Ecto neural progenitor cell (in vitro differentiated cells): ENCODE measurements at places on chromosomes 6 and 20.

- peak; percentile 40 for DNase-seq
Measured at GRCh38 chr6:167995731-167996151, 1.7 kb upstream of the KIF25 start.

GRCh38 chr6:125858427-125859320 is 67.9 kb downstream of the NCOA7 start:
- DNase-seq, result peak; percentile 62

GRCh38 chr6:166997768-166998255 is 1.4 kb upstream of the CEP43 start:
- DNase-seq, result no peak

DNA sequence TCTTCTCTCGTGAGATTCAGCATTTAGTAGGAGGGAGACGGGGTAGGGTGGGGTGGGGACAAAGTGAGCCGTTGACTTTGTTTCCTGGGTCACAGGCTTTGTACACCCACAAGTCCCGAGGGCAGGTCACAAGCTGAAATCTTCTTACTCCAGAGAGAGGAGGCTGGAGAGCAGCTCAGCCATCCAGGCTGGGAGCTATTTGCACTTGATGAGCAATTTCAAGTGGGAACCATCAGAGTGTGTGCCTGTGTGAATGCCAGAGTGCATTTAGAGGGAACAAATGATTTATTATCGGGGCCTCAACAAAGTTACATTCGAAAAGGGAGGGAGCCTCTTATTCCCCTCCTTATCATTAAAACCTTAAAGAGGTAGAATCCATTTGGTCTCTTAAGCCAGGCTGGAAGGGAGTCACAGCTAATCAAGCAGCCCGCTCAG is 155.7 kb upstream of the JARID2 start:
- no peak for DNase-seq

DNA sequence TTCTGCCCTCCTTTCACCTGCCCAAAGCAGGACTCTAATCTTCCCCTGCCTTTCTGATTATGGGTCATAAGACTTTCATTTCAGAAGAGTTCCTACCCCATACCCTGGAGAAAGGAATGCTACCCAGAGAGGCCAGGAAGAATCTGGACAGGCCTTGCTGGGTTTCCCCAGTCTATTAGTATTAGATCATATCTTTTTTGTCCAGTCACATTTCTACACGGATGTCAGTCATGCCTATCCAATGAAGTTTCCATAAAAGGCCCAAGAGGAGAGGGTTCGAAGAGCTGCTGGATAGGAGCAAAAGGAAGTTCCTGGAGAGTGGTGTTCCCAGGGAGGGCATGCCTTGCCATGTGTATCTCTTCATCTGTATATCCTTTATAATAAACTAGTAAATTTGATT is 3.2 kb downstream of the POLH start:
- DNase-seq, result no peak

DNA sequence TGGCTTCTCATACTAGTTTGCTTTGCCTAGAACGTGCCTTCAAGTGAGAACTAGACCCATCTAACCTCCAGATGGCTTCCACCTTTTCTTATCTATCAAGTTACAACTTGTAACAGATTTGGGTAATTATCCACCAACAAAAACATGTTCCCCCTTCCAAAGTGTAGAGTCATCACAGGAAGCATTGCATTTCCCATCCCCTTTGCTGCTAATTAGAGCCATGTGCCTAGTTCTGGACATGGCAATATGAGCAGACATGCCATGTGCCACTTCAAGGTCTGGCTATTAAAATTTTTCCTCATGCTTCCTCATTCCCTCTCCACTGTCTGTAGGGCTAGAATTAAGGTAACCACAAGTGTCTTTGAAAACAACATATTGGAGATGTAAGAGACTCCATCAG is 814.4 kb downstream of the TENT5A start:
- no peak for DNase-seq

DNA sequence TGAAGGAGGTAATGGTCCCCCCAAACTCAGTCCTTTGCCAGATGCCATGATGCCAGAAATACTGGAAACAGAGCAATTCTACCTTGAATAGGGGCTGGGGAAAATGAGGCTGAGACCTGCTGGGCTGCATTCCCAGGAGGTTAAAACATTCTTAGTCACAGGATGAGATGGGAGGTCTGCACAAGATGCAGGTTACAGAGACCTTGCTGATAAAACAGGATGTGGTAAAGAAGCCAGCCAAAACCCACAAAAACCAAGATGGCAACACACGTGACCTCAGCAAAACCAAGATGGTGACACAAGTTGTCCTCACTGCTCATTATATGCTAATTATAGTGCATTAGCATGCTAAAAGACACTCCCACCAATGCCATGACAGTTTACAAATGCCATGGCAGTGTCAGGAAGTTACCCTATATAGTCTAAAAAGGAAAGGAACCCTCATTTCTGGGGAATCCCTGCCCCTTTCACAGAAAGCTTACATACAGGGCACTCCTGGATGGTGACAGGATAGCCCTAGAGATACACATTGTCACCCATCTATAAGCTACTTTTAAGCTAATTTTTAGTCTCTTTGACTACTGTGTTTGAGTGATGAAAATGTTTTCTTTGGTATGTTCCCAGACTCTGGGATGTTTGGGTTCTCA is 979.7 kb downstream of the TBC1D32 start:
- DNase-seq, result no peak

GRCh38 chr20:57404006-57404405 is 12.8 kb downstream of the RBM38 start:
- no peak for DNase-seq

GRCh38 chr20:62191781-62192559 is 9.1 kb downstream of the MTG2 start:
- DNase-seq, result no peak

DNA sequence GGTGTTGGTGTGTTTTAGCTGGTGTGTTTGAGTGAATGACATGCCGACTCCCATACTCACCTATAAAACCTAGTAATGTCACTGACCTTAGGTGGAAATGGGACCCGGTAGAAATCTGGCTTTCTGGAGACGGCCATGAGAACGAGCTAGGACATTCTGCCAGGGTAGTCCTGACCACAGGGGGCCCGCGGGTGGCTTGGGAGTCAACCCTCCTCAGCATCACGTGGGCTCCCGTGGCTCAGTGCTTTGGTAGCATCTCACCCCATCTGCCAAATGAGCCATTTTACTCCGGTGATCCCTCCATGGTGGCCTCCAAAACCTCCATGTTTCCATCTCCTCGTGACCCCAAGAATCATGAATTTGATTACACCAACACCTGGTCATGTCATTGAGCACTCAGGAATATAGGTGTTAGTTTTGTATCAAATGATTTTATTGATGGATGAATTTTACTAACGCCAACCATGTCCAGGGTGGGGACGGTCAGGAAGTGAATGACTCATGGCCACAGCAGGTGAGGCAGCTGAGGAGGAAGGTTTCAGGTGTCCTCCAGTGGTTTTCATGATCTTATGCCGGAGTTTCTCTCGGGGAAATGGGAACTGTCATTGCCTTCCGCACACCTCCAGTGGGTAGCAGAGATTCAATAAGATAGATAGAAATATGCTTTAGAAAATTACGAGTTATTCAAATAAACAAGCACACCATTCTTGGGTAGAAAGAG is 195.0 kb downstream of the SYNDIG1 start:
- DNase-seq, result no peak

- DNase-seq, result no peak
Measured at GRCh38 chr6:13431861-13432465, 55.4 kb downstream of the GFOD1 start.

- no peak for DNase-seq
Measured at GRCh38 chr20:63641146-63641791, 12.0 kb downstream of the STMN3 start.

- no peak for DNase-seq
Measured at GRCh38 chr6:11007715-11008608, 36.1 kb downstream of the ELOVL2 start.

DNA sequence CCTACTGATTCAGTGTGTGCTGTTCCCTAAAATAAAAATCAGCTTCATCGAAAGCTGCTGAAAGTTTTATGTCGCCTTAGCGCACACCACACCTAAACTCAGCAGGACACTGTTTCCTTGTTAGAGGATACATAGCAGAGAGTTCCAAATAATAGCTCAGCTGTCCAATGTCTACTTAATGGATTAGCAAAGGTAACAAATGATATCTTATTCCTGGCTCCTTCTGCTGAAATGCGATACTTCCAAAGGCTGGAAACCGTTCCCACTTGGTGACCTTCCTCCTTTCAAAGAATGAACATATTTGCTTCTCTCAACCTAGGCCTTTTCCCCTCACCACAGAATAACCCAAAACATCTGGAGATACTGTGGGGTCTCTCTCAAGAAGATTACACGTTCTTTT is 189.5 kb upstream of the GMDS start:
- no peak for DNase-seq

- no peak for DNase-seq
Measured at GRCh38 chr20:51460569-51461265, 81.8 kb downstream of the NFATC2 start.

DNA sequence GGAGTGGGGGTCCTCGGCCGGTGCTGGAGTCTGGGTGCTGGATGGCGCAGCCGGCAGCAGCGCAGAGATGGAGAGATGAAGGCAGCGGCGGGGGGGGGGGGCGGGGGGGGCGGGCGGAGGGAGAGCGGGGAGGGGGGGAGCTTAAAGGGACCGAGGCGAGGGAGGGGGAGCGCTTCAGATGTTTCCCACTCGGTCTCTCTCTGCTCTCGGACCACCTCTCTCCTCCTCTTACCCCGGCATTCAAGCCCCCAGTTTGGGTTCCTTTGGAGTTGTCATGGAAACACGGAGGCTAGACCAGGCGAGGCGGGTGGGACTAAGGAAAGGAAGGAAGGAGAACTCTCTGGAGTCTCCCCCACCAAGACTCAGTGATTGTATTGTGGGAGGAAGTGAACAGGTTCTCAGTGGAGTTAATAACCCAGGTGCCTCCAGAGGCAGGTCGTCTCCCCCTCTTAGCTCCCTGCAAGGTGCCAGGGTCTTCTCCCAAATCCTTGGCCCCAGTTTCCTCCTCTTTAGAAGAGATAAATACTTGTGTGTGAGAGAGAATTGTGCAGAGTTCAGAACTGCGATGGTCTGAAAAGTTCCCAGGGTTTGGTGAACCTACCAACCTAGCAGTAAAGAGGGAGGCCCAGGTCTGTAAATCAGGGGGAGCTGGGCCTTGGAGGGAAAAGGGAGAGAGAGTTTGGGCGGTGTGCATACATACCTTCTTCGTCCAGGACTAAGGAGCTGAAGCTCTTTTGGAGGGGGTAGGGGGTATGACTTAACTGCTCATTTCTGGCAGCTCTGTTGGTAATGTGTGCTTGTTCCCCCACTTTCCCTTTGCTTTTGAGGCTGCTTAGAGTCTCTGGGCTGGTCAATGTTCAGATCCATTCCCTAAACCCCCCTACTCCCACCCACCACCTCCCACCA is at the start of gene PRRT1:
Gene PRRT1, minus strand, starts transcription at position 77 of the 906 bp plus-strand sequence. CDS start 112 bp downstream, outside the sequence.
- peak; percentile 57 for DNase-seq

DNA sequence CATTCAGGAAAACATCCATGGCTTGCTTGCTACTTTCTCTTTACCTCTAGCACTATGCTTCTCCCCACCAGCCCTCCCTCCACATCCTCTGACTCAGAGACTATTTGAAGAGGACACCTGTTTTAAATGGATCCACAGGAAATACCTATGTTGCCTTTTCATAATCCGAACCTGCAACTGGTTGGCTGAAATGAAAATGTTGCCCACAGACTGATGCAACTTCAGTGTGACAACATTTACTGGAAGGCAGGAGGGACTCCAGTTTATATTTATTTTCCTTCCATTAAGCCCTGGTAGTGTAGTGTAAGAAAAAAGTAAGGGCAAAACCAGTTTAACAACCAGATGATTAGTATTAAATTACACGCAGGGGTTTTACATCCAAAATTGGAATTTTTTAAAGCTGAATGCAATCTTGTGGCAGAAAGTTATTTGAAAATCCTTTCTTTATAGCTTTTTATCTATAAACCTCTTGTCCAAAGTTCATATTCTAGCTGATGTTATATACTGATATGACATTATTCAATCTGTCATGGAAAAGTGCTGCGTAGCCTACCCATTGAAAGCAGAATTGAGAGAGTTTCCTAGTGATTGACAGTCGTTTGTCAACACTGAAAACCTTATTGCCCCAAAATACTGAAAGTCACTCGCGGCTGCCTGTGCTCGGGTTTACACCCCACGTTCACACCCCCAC is 881 bp upstream of the AIG1 start:
- no peak for DNase-seq

GRCh38 chr20:37276494-37277252 is 12.8 kb upstream of the MANBAL start:
- DNase-seq, result no peak

GRCh38 chr20:50527068-50527605 is 17.0 kb downstream of the PTPN1 start:
- DNase-seq, result no peak

- peak; percentile 85 for DNase-seq
Measured at GRCh38 chr6:12012558-12013306, 620 bp downstream of the HIVEP1 start.

GRCh38 chr6:21352131-21352530 is 241.4 kb upstream of the SOX4 start:
- DNase-seq, result no peak

DNA sequence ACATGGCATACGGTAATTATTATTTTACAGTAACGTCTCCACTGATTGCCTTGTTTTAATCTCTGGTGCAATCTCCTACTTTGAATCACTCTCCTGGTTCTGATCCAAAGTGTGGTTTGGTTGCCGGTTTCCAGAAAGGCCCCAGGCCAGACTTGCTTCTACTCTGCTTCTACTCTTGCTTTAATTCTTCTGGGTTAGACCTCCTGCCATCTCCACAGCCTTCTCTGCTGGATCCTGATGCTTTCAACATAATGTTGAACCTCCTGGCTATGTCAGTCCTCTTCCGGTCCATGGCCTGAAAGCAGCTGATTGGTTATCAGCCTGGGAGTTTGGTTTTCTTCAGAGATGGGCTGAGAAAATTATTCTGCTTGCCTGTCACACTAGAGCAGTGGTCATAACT is 266.5 kb upstream of the RIMS1 start:
- DNase-seq, result no peak

GRCh38 chr6:36897609-36898008 is 11.9 kb downstream of the C6orf89 start:
- DNase-seq, result no peak

DNA sequence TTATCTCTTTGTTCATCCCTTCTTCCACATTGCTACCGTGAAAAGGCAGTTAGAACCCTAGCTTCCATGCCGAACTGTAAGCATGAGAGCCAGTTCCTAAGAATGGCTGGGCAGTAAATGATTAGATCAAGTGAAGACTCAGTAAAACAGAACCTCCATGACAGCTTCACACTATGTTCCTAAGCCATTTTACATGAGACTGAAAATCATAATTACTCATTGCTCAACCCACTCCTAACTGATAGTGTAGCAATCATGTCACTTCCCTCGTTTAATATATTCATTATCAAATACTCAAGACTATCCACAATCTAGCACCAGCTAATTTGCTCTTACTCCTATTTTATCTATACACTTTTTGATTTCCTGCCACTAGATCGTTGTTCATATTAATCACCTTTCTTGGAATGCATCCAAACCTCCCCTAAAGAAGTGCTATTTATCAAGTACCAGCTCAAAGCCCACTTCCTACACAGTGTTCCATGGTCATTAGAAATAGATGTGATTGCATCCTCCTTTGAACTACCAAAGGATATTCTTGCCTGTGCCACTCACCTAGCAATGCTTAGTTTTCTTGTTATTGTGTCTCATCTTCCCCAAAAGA is 6.0 kb downstream of the TMEM30A start:
- DNase-seq, result no peak
